ENCODE measurements at places on chromosomes 5 and 9. TPM values are rescaled to one million over a fixed set of nuclear protein-coding genes. Genes with fewer than 3 reads are reported as not detected.
A peak's percentile ranks its signal among the peaks of the same experiment; 100 is the strongest.

- DNase-seq = no peak
- no peaks in the 10 kb centered on the region for H3K27me3 ChIP-seq
- no peak overlapping the region for H3K27ac ChIP-seq
Observed at GRCh38 chr5:59266410-59266809, 627.1 kb downstream of the PDE4D start.

- no peaks in the 10 kb centered on the region for H3K4me1 ChIP-seq
- H3K27ac ChIP-seq = no peak overlapping the region
- H3K27me3 ChIP-seq = no peaks in the 10 kb centered on the region
Observed at GRCh38 chr5:1756481-1756880, 43.2 kb downstream of the MRPL36 start.

GRCh38 chr5:127571314-127572131 lies 54.1 kb downstream of the PRRC1 start:
- no peaks in the 10 kb centered on the region for H3K4me1 ChIP-seq
- no peaks in the 10 kb centered on the region for H3K27me3 ChIP-seq
- H3K4me3 ChIP-seq = no peak overlapping the region
- no peak overlapping the region for H3K27ac ChIP-seq

GRCh38 chr5:2929779-2930178 lies 178.3 kb upstream of the IRX2 start:
- no peak for DNase-seq
- no peaks in the 10 kb centered on the region for H3K36me3 ChIP-seq
- H3K27ac ChIP-seq = no peak overlapping the region
- H3K4me3 ChIP-seq = no peak overlapping the region
- H3K27me3 ChIP-seq = no peaks in the 10 kb centered on the region

GRCh38 chr5:32202394-32202793 lies 28.3 kb upstream of the GOLPH3 start:
- H3K27me3 ChIP-seq = no peaks in the 10 kb centered on the region
- no peak overlapping the region for H3K27ac ChIP-seq
- H3K4me3 ChIP-seq = no peak overlapping the region
- H3K4me1 ChIP-seq = no peaks in the 10 kb centered on the region

GRCh38 chr5:83595217-83595616 lies 123.7 kb downstream of the VCAN start:
- DNase-seq = no peak
- H3K4me1 ChIP-seq = no peaks in the 10 kb centered on the region
- no peak overlapping the region for H3K27ac ChIP-seq
- no peaks in the 10 kb centered on the region for H3K27me3 ChIP-seq

GRCh38 chr9:134377976-134378375 lies 51.7 kb downstream of the RXRA start:
- H3K27me3 ChIP-seq = no peaks in the 10 kb centered on the region
- peak; percentile 79 for DNase-seq
- H3K4me3 ChIP-seq = no peak overlapping the region
- H3K36me3 ChIP-seq = no peaks in the 10 kb centered on the region

GNG10 gene
- total RNA-seq = 91.4 TPM

DNA sequence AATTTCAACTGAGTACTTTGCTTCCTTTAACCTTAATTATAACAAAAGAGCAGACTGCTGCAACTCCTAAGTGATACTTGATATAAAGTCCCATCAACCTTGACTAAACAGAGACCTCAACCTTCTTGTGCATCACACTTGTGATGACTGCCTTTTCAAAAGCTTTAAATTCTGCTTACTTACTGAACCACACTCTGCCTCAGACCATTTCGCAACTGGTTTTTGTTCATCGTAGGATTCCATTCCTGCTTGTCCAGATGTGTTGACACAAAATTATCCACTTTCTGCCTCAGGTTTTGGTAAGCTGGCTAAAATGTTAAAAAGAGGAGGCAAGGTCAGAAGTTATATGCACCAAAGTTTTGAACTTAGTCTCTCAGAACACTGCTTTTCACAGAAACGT lies 3.5 kb downstream of the BOD1 start:
- no peak for DNase-seq
- no peaks in the 10 kb centered on the region for H3K27me3 ChIP-seq
- H3K4me1 ChIP-seq = peaks cover 20% of the 10 kb centered on the region
- H3K36me3 ChIP-seq = no peaks in the 10 kb centered on the region
- H3K27ac ChIP-seq = no peak overlapping the region
- H3K4me3 ChIP-seq = no peak overlapping the region

DNA sequence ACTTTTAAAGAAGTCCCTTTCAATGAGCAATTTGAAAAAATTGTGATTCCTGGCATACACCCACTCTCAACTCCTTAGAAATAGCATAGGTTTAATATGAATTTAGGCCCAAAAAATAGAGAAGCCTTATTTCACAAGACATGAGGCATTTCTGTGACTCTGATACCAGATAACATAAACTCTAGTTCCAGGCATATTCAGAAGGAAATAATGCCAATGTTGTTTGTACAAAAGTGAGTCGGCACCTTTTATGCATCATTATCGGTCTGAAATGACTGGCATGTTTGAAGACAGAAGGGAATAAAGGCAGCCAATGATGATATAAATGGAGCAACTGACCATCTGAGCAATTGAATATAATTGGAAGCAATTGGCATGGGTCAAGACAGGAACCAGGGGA lies 19.4 kb upstream of the RECK start:
- no peaks in the 10 kb centered on the region for H3K4me1 ChIP-seq
- no peak for DNase-seq
- no peaks in the 10 kb centered on the region for H3K27me3 ChIP-seq
- no peaks in the 10 kb centered on the region for H3K36me3 ChIP-seq

KLF4 gene
- total RNA-seq = 53.4 TPM
